CD4-positive, alpha-beta T cell treated with Interleukin-4 for 4 hours (primary cell): ENCODE measurements at places on chromosomes 5 and 9.

DNA sequence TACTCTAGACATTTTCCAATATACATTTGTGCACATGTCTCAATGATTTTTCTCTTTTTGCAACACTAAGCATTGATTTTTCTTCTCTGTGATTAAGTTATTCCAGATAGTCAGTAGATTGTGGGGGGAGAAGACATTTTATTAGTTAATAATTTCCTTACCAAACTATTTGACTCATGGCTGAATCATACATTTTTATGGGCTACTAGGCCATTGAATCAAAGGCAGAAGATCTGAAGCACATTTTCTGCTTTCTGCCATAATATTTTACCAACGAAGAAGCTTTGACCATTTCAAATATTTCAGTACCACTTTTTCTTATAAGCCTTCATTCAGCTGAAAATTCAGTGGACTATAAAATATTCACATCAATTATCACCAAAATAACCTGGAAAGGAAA, 175.6 kb downstream of the IRX2 start:
- no peak for DNase-seq

DNA sequence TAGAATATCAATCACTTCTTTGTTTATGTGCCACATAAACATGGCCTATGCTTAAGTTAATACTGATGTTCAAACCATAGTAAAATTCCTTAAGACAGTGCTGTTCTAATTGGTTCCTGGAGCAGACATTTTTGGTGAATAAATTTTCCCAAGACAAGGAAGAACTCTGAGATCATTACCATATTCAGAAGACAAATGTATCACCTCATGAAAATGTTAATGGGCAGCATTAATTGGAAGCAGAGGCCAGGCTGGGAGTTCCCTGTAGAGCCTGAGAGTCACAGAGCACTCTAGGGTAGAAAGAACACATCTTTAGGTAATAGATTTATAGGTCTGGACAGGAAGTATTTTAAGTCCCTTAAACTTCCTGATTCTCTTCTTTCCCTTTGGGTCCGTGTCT, 240.2 kb downstream of the MAN2A1 start:
- DNase-seq = no peak

- no peak for DNase-seq
Measured at GRCh38 chr5:171115519-171115918, 193.5 kb upstream of the TLX3 start.

GRCh38 chr5:176577312-176578176, 28.4 kb downstream of the CDHR2 start:
- DNase-seq = no peak

- DNase-seq = no peak
Measured at GRCh38 chr5:66249920-66250319, 105.8 kb downstream of the SREK1 start.
